Fibroblast of lung (primary cell): ENCODE measurements at places on chromosomes 11 and 22. TPM values are rescaled to one million over a fixed set of nuclear protein-coding genes. Genes with fewer than 3 reads are reported as not detected.
A peak's percentile ranks its signal among the peaks of the same experiment; 100 is the strongest.

GRCh38 chr11:16902781-16903378 lies 111.3 kb downstream of the PLEKHA7 start:
- H3K36me3 ChIP-seq: no peaks in the 10 kb centered on the region
- H3K4me3 ChIP-seq: no peak overlapping the region
- H3K27ac ChIP-seq: no peak overlapping the region
- DNase-seq: no peak
- H3K27me3 ChIP-seq: no peaks in the 10 kb centered on the region

- H3K36me3 ChIP-seq: no peaks in the 10 kb centered on the region
- no peak for DNase-seq
- no peak overlapping the region for H3K4me3 ChIP-seq
- H3K27me3 ChIP-seq: no peaks in the 10 kb centered on the region
- no peak overlapping the region for H3K27ac ChIP-seq
- H3K4me1 ChIP-seq: no peaks in the 10 kb centered on the region
Observed at GRCh38 chr11:129445226-129445625, 69.6 kb downstream of the BARX2 start.

The TECTA gene
- 0.26 and 0.33 TPM in 2 replicates for total RNA-seq

The SLC22A8 gene
- total RNA-seq: not detected in 2 replicates

GRCh38 chr11:60950933-60951605 lies 907 bp downstream of the SLC15A3 start:
- no peaks in the 10 kb centered on the region for H3K36me3 ChIP-seq
- no peak overlapping the region for H3K27ac ChIP-seq
- peak overlapping the region; percentile 10 for H3K4me3 ChIP-seq
- DNase-seq: no peak
- H3K27me3 ChIP-seq: no peaks in the 10 kb centered on the region

GRCh38 chr11:61629082-61629833 lies 48.4 kb upstream of the SYT7 start:
- no peak overlapping the region for H3K27ac ChIP-seq
- peaks cover 8% of the 10 kb centered on the region for H3K4me1 ChIP-seq
- H3K4me3 ChIP-seq: no peak overlapping the region
- no peaks in the 10 kb centered on the region for H3K27me3 ChIP-seq
- H3K36me3 ChIP-seq: no peaks in the 10 kb centered on the region
- DNase-seq: no peak

The RFPL3 gene
- not detected in 2 replicates for total RNA-seq

DNA sequence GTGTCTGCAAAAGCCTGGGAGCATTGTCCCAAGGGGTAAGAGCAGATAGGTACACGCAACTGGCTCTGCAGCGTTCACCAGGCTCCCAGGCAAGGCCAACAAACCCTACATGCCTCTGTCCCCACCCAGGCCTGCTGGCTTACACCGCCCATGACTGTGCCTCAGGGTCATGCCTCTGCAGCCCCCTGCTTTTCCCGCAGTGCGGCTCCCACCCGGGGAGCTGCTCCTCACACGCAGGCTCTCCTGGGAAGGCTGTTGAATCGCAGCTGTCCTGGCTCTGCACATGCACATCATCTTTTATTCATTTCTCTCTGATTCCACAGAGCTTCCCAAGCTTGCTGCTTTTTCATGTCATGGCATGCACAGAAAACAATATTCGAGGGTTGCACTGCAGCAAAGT lies 29.2 kb upstream of the B3GAT1 start:
- H3K27me3 ChIP-seq: no peaks in the 10 kb centered on the region
- no peak for DNase-seq
- no peaks in the 10 kb centered on the region for H3K36me3 ChIP-seq
- H3K4me3 ChIP-seq: no peak overlapping the region
- no peaks in the 10 kb centered on the region for H3K4me1 ChIP-seq
- no peak overlapping the region for H3K27ac ChIP-seq
